Central memory CD4-positive, alpha-beta T cell (primary cell): ENCODE measurements at places on chromosomes 11 and 22.

- DNase-seq: no peak
Measured at GRCh38 chr11:13011466-13012055, 2.4 kb downstream of the RASSF10 start.

DNA sequence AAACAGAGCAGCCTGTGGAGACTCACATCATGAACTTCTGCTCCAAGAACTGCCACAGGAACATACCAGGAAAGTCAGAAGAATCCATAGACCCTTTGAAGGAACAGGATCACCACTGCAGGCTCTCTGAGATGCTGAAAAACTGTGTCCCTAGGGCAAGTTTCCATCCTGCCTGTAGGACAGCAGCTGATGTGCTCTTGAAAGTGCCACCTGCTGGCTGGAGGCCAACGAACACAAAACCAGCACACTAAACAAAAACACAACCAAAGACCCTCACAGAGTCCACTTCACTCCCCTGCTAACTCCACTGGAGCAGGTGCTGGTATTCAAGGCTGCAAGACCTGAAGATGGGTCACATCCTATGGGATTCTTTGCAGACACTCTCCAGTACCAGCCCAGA lies 12.0 kb upstream of the NXPE1 start:
- DNase-seq: no peak

GRCh38 chr22:31085928-31086327 lies 4.8 kb downstream of the SMTN start:
- DNase-seq: no peak

- DNase-seq: no peak
Measured at GRCh38 chr11:1936781-1937615, 10.1 kb upstream of the MRPL23 start.

- DNase-seq: no peak
Measured at GRCh38 chr11:118931571-118931970, 5.8 kb upstream of the BCL9L start.

- no peak for DNase-seq
Measured at GRCh38 chr11:76628408-76628947, 42.1 kb downstream of the LRRC32 start.

DNA sequence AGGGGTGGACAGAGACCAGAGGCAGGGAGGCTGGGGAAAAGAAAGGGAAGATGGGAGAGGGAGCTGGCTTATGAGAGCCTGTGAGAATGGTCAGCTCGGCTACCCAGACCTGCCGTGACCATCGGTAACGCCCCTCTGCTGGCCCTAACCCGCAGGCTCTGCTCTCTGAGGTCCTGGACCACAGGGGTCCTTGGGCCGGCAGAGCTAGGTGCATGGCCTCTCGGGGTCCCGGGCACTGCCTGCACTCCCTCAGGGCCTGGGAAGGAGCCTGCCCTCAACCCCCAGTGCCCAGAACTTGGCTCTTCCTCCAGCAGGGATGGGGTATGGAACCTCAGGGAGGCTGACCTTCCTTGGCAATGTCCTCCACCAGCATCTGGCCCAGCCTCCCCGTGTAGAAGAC lies 13.2 kb downstream of the GGT5 start:
- DNase-seq: no peak

- DNase-seq: peak; percentile 5
Measured at GRCh38 chr11:13861411-13861810, 101.1 kb upstream of the SPON1 start.

GRCh38 chr22:19806213-19807160 lies 45.9 kb downstream of the TBX1 start:
- no peak for DNase-seq

DNA sequence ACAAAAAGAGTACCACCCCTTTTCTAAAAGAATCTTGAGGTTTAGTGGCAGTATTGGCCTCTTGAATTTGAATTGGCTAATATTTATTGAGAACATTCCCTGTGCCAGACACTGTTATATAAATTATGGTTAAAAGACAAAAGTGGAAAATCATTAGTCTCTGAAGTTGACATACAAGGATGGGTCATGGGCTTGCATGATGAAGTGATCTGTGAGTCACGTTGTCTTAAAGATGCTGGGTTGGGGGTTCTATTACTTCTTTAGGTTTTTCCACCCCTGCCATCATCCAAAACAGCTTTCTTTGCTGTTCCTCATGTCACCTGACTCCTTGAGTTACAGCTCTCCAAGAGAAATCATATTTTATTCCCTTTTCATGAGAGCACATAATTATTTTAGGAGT lies 85.0 kb downstream of the CD44 start:
- DNase-seq: no peak

DNA sequence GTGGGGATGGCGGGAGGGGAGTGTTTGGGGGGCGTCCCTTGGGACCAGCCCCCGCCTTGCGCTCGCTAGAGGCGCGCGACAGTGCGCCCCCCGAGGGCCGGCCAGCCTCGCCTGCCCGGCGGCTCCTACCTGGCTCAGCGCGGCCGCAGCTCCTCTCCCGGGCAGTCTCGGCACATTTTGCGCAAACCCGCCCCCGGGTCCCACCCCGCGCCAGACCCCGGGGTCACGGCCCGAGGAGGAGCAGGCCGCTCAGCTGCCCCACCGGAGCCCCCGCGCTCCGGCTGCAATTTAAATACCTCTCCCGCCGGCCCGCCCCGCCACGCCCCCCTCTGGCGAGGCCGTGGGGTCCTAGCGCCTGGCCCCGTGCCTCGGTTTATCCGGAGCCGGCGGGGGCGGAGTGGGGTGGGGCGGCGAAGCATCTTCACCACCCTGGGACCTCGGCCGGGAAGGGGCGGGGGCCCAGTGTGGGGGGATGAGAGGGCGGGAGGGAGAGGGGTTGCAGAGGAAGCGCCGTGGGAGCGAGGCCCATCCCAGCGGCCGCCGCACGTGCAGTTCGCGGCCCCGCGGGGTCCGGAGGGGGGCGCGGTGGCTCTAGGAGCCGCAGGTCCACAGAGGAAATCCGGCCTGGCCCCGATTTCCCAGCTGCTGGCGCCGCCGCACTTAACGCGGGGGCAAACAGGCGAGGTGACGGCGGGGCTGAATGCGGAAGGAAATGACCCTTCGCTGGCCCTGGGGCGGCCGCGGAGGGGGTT lies at the start of gene LRRC32:
LRRC32 (minus strand) TSS at position 263 of the 752 bp plus-strand sequence. CDS start 4,793 bp downstream, outside the sequence.
- no peak for DNase-seq

GRCh38 chr11:12377106-12377823 lies at the start of gene PARVA:
Gene PARVA (plus strand): TSS chr11:12377571. CDS start chr11:12377648, 77 bp downstream.
- DNase-seq: no peak

DNA sequence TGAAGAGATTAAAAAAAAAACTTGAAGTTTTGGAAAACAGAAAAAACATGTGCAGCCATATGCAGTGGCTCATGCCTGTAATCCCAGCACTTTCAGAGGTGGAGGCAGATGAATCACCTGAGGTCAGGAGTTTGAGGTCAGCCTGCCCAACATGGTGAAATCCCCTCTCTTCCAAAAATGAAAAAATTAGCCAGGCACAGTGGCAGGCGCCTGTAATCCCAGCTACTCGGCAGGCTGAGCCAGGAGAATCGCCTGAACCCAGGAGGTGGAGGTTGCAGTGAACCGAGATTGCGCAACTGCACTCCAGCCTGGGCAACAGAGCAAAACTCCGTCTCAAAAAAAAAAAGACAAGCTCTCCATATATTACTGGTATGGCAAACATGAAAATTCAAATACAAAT lies 7.6 kb downstream of the DLG2 start:
- DNase-seq: no peak

GRCh38 chr11:66082946-66083698 lies 13.1 kb downstream of the PACS1 start:
- DNase-seq: no peak
